Suprapubic skin (tissue), 4 donors: ENCODE measurements at places on chromosomes 6 and 20.
A peak's percentile ranks its signal among the peaks of the same experiment; 100 is the strongest.

DNA sequence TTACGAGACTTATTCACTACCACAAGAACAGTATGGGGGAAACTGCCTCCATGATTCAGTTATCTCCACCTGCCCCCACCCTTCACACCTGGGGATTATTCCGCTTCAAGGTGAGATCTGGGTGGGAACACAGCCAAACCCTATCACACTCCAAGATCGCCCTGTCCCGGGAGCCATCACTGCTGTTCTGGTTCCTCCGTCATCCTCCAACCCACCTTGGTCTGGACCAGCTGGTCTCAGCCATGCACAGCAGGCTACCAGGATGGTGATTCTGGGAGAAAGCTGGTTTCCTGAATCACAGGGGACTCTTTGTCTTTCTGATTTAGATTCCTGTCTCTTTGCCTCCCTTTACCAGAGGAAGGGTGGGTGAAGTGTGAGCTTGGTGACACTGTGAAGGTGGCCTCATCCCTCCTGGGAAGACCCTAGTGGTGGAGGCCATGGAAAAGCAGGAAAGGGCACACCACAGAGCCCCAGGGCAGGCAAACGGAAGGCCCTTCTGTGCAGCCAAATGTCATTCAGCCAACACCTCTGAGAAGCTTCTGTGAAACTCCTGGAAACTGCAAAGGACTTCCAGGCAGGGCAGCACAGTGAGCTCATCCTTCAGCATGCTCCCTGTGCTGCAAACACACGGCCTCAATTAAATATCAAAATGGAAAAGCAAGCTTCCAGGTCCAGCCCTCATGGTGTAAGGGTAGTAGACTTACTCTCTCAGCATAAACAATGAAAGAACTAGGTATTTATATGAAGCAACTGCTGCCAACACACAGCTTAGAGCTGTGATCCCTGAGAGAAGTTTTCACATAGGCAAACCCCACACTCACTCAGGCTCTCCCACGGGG, 169.8 kb downstream of the ANKRD60 start:
- H3K36me3 ChIP-seq, result no peaks in the 10 kb centered on the region
- H3K27ac ChIP-seq, result no peak overlapping the region
- H3K27me3 ChIP-seq, result no peaks in the 10 kb centered on the region
- no peak for DNase-seq

DNA sequence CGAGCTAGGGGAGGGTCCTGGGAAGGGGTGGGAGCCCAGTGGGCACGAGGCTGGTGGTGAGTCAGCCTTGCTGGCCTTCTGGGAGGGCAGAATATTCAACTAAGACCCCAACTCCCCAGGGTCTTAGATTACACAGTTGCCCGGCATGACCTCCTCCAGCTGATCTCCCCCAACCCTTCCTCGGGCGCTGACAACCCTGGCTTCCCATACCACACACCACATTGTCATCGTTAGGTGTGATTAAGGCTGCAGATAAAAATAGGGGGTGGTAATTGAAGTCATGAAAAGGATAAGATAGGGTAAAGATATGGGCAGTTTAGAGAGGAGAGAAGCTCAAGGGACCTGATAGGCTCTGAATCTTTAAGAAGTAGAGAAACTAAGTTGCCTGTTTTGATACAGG, 10.5 kb downstream of the CDC40 start:
- H3K4me3 ChIP-seq, result no peak overlapping the region
- DNase-seq, result no peak
- H3K4me1 ChIP-seq, result peaks cover 2% of the 10 kb centered on the region

DNA sequence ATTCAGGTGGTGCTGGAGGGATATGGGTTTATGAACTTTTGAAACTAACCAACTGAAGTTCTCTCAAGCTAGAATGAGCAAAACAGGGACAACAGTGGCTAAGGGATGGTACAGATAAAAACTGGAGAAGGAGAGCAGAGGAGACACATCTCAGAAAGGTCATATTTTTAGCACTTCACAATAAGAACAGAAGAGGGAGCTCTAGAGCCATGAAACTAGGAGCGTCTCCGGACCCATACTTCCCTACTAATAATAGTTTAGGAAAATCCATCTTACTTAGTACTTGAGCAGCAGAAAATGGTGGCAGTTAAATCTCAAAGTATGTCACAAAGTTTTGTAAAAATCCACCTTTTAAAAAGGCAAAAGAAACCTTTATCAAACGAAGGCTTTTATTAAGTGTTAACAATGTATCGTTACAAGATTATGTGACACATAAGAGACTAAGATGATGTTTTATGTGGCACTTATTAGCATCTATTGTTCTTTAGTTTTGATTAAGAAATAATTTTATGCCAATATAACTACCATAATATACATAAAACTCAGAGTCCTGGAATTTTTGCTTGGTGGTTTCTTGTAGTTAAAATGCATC, 278.6 kb downstream of the TBC1D32 start:
- no peak for DNase-seq
- no peaks in the 10 kb centered on the region for H3K4me1 ChIP-seq
- no peak overlapping the region for H3K4me3 ChIP-seq
- H3K27ac ChIP-seq, result no peak overlapping the region

GRCh38 chr6:19999319-20000191, 162.4 kb downstream of the ID4 start:
- H3K27ac ChIP-seq, result no peak overlapping the region
- H3K4me3 ChIP-seq, result no peak overlapping the region
- H3K36me3 ChIP-seq, result no peaks in the 10 kb centered on the region
- H3K4me1 ChIP-seq, result no peaks in the 10 kb centered on the region
- H3K27me3 ChIP-seq, result no peaks in the 10 kb centered on the region
- no peak for DNase-seq

DNA sequence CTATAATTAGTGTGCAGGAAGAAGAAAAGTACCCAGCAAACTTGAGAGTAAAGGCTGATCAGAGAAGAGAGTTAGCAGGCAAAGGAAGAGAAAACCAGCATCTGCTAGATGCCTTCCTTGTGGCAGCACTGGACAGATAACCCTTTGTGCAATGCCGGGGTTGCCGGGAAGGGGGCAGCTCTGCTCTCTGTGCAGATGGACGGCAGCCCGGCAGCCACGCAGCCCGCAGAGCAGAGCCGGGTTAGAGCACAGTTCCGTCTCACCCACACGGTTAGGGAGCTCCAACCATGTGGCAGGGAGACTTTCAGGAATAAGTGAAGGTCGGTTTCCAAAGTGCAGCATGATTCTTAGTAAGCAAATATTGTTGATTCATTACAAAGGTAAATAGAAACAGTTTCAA, 80.0 kb upstream of the RPS6KA2 start:
- no peak for DNase-seq
- no peak overlapping the region for H3K4me3 ChIP-seq
- H3K27me3 ChIP-seq, result peaks cover 3% of the 10 kb centered on the region
- H3K4me1 ChIP-seq, result no peaks in the 10 kb centered on the region
- no peaks in the 10 kb centered on the region for H3K36me3 ChIP-seq

DNA sequence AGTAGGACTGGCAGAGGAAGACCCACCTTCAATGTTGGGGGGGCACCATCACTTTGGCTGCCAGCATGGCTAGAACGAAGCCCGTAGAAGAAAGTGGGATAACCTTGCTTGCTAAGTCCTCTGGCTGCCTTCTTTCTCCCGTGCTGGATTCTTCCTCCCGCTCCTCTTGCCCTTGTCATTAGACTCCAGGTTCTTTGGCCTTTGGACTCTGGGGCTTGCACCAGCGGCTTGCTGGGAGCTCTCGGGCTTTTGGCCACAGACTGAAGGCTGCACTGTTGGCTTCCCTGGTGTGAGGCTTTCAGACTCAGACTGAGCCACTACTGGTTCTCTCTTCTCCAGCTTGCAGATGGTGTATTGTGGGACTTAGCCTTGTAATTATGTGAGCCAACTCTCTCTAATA, 28.2 kb downstream of the GSTA2 start:
- no peak overlapping the region for H3K27ac ChIP-seq
- H3K4me3 ChIP-seq, result no peak overlapping the region
- no peaks in the 10 kb centered on the region for H3K4me1 ChIP-seq
- no peaks in the 10 kb centered on the region for H3K36me3 ChIP-seq
- no peak for DNase-seq

DNA sequence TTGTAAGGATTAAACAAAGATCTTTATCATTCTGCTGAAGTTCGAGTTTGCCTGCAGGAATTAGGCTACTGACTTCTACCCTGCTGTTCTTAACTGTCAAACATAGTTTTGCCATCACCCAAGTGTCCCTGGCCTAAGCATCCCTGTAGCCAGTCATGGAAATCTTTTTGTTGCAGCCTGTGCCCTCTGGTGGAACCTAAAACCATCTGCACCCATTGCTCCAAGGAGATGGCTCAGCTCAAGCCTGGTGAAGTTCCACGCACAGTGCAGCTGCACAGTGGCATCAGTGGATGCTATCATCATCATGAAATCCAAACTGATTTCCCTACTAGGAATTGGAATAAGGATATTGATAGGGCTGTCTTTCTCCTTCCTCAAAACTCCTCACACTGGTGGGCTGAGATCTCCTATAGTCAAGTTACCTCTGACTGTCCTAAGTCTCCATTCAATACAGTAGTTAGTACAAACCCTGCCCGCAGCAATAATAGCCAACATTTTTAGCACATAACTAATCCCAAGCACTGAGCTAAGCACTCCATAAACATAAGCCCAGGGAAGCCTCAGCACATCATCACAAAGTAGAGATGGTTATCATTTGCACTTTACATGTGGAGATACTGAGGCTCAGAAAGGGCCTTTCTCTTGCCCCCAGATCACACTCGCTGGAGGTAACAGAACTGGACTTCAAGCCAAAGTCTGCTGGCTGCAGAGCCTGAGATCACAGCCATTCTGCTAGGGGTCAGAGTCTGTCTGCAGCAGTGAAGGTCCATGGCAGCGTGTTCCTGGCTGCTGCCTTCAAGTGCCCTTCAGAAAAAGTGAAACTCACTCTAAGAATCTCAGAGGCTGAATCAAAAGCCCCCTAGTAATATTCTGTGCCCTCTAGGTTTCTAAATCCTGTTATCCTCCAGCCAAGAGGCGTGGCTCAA, 77.2 kb upstream of the MC3R start:
- H3K4me3 ChIP-seq, result no peak overlapping the region
- no peaks in the 10 kb centered on the region for H3K27me3 ChIP-seq
- no peaks in the 10 kb centered on the region for H3K36me3 ChIP-seq
- no peaks in the 10 kb centered on the region for H3K4me1 ChIP-seq

- H3K4me1 ChIP-seq, result peaks cover 28% of the 10 kb centered on the region
- no peak overlapping the region for H3K27ac ChIP-seq
- DNase-seq, result no peak
- no peaks in the 10 kb centered on the region for H3K27me3 ChIP-seq
Measured at GRCh38 chr20:10519361-10520046, 84.4 kb downstream of the SLX4IP start.

GRCh38 chr6:135581211-135581610, 83.7 kb upstream of the AHI1 start:
- H3K36me3 ChIP-seq, result no peaks in the 10 kb centered on the region
- H3K27me3 ChIP-seq, result no peaks in the 10 kb centered on the region
- DNase-seq, result no peak
- H3K27ac ChIP-seq, result no peak overlapping the region
- H3K4me3 ChIP-seq, result no peak overlapping the region

GRCh38 chr6:10598084-10598960, 77.2 kb downstream of the GCNT2 start:
- H3K27ac ChIP-seq, result no peak overlapping the region
- DNase-seq, result no peak
- H3K27me3 ChIP-seq, result no peaks in the 10 kb centered on the region

DNA sequence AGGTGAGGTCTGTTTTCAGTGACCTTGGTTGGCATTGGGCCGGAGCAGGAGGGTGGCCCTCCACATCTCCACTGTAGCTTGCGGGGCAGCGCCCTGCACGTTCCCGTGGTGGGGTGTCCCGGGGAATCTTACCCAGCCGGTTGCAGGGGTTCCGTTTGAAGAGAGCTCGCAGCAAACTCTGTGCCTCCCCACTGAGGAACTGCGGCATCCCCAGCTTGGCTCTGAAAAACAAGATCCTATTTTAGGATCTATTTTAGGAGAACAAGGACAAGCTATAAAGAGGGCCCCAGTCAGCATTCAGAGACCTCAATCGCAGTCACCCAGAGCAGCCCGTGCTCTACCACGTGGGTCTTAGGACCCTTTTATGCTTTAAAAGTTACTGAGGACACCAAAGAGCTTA, 97.8 kb downstream of the RAMACL start:
- no peaks in the 10 kb centered on the region for H3K27me3 ChIP-seq
- H3K4me1 ChIP-seq, result no peaks in the 10 kb centered on the region
- peaks cover 16% of the 10 kb centered on the region for H3K36me3 ChIP-seq
- DNase-seq, result no peak
- peak overlapping the region; percentile 6 for H3K27ac ChIP-seq
- no peak overlapping the region for H3K4me3 ChIP-seq

GRCh38 chr6:1801401-1801800, 191.7 kb downstream of the FOXC1 start:
- H3K4me3 ChIP-seq, result no peak overlapping the region
- no peak overlapping the region for H3K27ac ChIP-seq
- H3K4me1 ChIP-seq, result peaks cover 4% of the 10 kb centered on the region
- no peaks in the 10 kb centered on the region for H3K36me3 ChIP-seq
- no peaks in the 10 kb centered on the region for H3K27me3 ChIP-seq
- no peak for DNase-seq

DNA sequence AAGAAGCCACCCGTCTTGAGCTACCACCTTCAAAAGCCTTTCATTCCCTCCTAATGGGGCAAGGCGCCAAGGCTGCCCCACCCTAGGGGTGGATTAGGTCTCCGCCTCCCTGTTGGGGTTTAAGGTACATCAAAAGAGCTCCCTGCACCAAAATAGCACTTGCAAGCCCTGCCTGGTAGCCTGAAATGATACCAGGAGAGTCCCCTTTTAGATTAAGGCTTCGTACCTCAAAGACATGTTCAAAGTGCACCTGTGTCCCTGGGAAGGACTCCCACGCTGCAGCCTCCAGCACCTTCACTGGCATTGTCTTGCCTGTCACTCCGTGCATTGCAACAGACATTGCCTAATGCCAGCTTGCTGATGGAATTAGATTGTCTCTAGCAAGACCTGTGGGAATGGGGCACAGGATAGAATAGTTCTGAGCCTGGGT, 15.7 kb upstream of the CDKN1A start:
- no peaks in the 10 kb centered on the region for H3K27me3 ChIP-seq
- peaks cover 57% of the 10 kb centered on the region for H3K4me1 ChIP-seq
- DNase-seq, result no peak
- H3K27ac ChIP-seq, result peak overlapping the region; percentile 35

DNA sequence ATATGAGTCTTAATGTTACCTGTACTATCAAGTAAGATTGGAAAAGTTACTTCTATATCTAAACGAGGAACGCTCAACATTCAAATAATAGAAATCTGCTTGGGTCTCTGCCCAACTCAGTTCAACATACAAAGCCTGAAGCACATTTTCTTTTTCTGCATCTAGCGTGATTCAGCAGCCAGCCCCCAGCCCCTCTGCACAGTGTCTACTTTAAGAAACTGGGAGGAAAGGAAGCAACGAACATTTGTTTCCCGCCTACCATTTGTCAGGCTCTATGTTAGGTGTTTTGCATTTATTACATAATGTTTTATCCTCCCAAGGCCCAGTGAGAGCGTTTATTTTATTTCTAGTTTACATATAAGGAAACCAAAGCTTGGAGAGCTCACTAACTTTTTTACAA, 17.3 kb downstream of the PHACTR1 start:
- no peak overlapping the region for H3K27ac ChIP-seq
- H3K4me1 ChIP-seq, result no peaks in the 10 kb centered on the region
- peaks cover 6% of the 10 kb centered on the region for H3K27me3 ChIP-seq
- DNase-seq, result no peak
- H3K4me3 ChIP-seq, result no peak overlapping the region
- H3K36me3 ChIP-seq, result no peaks in the 10 kb centered on the region

GRCh38 chr6:106143665-106144064, 57.5 kb downstream of the PRDM1 start:
- H3K27me3 ChIP-seq, result no peaks in the 10 kb centered on the region
- DNase-seq, result no peak
- no peaks in the 10 kb centered on the region for H3K36me3 ChIP-seq
- H3K4me3 ChIP-seq, result no peak overlapping the region
- H3K27ac ChIP-seq, result no peak overlapping the region
